Neural crest cell (in vitro differentiated cells): ENCODE measurements at places on chromosomes 4 and X. TPM values are rescaled to one million over a fixed set of nuclear protein-coding genes. Genes with fewer than 3 reads are reported as not detected.
A peak's percentile ranks its signal among the peaks of the same experiment; 100 is the strongest.

DNA sequence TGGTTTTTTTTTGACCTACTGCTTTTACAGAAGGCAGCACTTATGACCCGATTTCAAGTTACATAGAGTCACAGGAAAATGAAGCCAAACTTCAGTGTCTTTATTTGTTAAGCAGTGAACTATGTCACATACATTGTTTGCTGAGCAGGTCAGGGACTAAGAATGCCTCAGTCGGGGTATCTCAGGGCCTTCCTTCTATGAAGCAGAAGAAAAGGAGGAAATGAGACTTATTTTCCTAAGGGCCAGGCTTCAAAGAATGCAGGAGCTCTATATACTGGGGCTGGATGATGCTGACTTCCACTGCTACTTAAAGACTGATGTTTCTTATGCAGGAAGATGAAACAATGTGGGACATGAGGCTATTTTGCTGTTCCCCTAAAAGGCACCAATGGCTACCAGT lies 558.4 kb upstream of the IGFBP7 start:
- DNase-seq, result no peak
- no peaks in the 10 kb centered on the region for H3K27me3 ChIP-seq
- H3K4me1 ChIP-seq, result peaks cover 8% of the 10 kb centered on the region
- no peaks in the 10 kb centered on the region for H3K36me3 ChIP-seq
- H3K4me3 ChIP-seq, result no peak overlapping the region

CDS1 gene
- 1.1 and 1.3 TPM in 2 replicates for total RNA-seq

DNA sequence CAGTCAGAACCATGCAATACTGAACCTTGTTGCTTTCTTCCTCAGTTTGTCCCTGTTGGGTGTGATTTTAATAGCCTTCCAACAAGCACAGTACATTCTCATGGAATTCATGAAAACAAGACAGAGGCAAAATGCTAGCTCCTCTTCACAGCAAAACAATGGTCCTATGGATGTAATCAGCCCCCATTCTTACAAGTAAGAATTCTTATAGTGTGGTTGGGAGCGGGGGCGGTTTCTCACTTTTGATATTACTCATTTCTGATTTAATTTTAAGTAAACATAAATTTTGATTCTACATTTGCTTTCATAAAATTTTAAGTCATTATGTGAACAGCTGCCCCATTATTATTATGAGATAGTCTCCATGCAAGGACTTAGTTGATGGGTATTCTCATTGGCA lies 80.8 kb upstream of the TLR2 start:
- no peaks in the 10 kb centered on the region for H3K4me1 ChIP-seq
- H3K36me3 ChIP-seq, result peaks cover 22% of the 10 kb centered on the region
- H3K4me3 ChIP-seq, result no peak overlapping the region
- no peak overlapping the region for H3K27ac ChIP-seq
- H3K27me3 ChIP-seq, result no peaks in the 10 kb centered on the region

DNA sequence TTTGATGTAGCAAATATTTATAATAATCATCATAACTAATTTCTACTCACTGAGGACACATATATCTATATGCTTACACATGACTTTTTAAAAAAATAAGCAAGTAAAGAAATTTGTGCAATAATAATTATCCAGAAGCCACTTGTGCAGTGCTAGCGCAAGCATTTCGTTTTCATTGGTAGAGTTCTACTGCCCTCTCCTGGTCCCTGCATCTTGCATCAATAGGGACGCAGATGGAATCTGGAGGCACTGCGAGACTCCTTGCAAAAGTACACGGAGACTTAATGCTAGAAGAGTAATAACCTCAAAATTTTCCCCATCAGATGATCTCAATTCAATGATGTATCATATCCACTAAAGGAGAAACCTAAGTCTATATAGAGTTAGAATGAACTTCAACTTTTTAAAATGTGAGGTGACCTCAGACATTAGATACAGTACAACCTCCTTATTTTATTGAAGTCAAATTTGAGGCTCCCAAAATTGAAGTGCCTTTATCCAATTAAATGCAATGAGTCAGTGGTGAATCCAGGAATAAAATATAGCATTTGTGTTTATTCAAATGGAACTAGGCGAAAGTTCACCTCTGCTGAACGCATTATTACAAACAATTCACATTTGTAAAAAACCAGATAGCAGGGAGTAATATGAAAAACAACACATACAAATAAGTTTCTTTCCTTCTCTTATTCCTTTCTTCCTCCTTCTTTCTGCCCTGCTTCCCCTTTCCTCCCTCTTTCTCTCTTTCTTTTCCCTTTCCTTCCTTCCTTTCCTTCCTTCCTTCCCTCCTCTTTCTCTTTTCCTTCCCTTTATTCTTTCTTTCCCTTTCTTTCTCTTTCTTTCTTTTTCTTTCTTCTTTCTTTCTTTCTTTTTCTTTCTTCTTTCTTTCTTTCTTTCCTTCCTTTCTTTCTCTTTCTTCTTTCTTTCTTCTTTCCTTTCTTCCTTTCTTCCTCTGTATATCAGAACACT lies 450.0 kb downstream of the ANKRD50 start:
- no peaks in the 10 kb centered on the region for H3K4me1 ChIP-seq
- no peak overlapping the region for H3K27ac ChIP-seq
- H3K27me3 ChIP-seq, result no peaks in the 10 kb centered on the region
- DNase-seq, result peak; percentile 62
- no peaks in the 10 kb centered on the region for H3K36me3 ChIP-seq
